ENCODE measurements at places on chromosomes 13 and 19.

GRCh38 chr19:55621673-55622231 lies 2.6 kb downstream of the ZNF784 start:
- DNase-seq: no peak

DNA sequence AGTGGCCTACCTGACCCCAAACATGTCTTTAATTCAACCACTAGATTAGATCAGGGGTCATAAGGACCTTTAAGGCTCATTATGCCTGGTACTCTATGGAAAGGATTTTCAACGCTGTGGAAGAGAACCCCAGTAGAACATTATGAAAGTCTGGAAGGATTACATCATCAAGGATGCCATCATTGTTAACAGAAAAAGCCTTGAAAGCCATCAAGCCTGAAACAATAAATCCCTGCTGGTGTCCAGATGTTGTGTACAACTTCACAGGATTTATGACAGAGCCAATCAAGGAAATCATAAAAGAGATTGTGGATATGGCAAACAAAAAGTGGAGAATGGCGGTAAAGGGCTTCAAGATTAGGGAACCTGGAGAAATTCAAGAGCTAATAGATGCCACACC lies 59.7 kb downstream of the NAA16 start:
- no peak for DNase-seq

DNA sequence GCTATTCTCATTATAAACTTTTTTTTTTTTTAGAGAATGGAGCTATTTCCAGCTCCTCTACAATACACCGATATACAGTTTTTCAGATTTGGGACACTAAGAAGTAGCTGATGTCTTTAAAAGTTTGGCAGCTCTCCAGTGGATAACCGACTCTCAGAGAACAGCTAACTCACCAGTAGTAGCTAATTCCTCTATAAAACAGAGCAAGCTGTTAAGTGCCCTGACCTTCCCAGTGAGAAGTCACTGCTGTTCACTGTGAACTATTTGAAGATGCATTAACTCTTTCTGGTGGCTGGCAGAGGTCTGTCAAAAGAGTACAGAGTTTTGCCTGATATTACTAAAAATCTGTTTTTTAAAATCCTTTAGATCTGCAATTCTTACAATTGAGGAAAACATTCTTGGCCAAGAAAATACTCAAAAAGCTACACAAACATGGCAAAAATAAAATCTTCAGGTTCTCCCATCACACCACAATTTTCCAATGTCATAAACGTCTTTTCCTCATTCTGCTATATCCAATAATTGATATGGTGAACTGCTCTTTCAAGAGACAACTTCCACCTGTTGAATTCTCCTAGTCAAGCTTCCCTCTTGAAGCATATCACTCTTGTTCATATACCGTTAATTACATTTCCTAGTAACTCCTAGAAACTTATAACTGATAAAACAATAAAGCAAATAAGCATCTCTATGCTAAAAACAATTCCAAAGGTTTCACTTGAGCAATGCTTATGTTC lies 44.2 kb downstream of the TBC1D4 start:
- DNase-seq: no peak

DNA sequence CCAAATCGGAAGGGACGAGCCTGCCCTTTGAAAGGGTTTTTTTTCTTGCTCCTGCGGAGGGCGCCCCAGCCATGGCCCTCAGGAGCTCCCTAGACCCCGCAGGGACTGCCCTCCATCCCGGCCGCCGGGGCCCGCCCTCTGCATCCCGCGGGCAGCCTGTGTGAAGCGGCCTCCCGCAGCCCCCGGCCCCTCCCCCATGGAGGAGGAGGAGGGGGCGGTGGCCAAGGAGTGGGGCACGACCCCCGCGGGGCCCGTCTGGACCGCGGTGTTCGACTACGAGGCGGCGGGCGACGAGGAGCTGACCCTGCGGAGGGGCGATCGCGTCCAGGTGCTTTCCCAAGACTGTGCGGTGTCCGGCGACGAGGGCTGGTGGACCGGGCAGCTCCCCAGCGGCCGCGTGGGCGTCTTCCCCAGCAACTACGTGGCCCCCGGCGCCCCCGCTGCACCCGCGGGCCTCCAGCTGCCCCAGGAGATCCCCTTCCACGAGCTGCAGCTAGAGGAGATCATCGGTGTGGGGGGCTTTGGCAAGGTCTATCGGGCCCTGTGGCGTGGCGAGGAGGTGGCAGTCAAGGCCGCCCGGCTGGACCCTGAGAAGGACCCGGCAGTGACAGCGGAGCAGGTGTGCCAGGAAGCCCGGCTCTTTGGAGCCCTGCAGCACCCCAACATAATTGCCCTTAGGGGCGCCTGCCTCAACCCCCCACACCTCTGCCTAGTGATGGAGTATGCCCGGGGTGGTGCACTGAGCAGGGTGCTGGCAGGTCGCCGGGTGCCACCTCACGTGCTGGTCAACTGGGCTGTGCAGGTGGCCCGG lies 815 bp downstream of the MAP3K10 start:
- no peak for DNase-seq

DNA sequence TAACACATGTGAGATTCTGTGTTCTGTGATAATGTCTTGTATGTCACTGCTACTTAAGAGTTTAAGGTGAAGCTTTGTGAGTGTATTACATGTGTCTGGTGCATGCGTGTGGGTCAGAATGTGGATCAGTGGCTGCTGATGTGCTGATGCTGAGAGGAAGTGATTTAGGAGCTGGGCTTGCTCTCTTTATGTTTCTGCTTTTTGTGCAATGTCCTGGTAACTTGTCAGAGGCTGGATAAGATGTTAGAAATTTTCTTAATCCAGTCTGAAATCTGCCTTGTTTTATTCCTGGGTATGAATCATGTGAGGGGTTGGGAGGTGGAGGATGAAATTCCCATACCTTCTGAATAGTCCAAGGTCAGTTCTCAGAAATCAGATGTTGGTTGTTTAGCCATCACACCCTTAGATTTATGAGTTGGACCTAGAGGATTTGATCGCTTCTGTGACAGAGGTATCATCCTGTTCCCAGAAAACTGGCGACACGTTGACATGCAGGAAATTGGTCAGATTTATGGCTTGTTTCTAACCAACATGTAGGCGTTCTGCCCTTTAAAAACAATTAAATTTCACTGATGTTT lies 24.5 kb upstream of the CXCL17 start:
- DNase-seq: no peak

GRCh38 chr13:26719356-26719945 lies 41.1 kb downstream of the GPR12 start:
- DNase-seq: no peak

DNA sequence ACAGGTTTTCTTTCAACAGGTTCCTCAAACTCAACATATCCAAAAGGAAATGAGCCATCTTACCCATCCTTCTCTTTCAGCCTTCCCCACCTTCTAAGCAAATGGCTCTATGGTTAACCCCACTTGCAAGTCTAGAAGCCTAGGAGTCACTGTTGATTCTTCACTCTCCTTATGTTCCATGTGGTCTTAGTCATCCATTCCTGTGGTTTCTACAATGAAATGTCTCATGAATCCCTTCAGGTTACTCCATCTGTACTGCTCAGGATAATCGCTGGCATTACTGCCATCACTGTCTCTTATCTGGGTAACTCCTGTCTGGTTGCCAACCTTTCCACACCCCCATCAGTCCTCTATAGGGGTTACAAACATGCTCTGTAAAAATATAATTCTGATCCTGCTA lies 381.3 kb downstream of the ENOX1 start:
- DNase-seq: no peak

GRCh38 chr13:70253834-70254233 lies 145.6 kb upstream of the KLHL1 start:
- DNase-seq: no peak

- no peak for DNase-seq
Measured at GRCh38 chr19:1238369-1239303, 831 bp upstream of the CBARP start.

GRCh38 chr19:30047432-30047831 lies 105.4 kb downstream of the URI1 start:
- DNase-seq: no peak

- no peak for DNase-seq
Measured at GRCh38 chr19:42658076-42658475, 63.4 kb upstream of the CEACAM8 start.

GRCh38 chr19:43606569-43607229 lies 5.2 kb upstream of the SRRM5 start:
- no peak for DNase-seq

DNA sequence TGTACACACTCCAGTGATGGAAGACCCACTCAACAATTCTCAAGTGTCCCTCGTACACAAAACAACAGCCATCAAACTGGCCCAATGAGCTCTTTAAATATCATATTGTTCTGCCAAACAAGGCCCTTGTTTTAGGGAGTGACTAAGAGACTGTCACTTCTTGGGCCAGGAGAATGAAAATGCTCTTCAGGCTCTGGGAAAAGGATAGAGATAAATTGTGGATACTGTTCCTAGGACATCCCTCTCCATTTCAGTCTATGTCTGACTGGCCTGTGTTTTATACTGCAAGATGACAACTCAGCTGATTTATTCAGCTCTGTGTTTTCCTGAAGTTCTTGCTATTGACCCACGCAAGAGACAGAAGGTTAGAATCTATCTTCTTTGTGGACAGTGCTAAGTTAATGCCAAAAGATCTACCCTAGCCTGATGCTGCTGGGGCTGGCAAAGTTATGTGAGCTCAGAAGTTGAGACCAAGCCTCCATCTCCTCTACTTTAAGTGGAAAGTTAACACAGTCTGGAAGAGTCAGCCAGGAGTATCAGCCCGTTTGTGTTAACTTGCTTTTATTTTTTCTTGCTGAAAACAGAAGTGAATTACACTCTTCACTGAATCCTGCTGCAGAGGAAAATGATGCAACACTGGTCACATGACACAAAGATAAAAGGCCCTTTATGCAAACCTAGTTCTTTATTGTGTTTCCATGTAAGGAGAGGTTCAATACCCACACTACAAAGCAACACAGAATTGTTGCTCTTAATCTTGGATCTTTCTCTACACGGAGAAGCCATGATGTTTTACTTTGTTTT lies 14.6 kb downstream of the FRY start:
- DNase-seq: no peak

- no peak for DNase-seq
Measured at GRCh38 chr19:610071-610800, 20.6 kb downstream of the HCN2 start.

DNA sequence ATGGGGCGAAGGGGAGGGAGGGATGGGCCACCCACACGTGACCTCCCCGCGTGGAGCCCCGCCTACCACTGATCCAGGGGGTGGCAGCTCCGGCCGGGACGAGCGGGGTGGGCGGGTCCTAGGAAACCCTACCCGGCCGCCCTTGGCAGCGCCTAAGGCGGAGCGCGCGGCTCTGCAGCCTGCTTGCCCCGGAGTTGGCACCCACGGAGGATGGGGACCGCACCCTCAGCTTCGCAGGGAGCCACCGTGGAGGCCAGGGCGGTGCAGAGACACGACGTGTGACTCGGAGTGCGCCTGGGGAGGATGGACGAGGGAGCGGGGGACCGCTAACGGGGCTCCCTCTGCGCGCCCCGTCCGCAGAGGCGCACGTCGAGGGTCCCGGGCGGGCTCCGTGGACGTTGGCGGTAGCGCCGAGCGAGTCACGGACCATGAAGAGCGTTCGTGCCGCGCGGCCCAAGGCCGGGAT lies at the start of gene RGS9BP:
Gene RGS9BP, plus strand, starts transcription at position 129 of the 466 bp plus-strand sequence. CDS start 416 bp downstream, outside the sequence.
- DNase-seq: peak; percentile 28

DNA sequence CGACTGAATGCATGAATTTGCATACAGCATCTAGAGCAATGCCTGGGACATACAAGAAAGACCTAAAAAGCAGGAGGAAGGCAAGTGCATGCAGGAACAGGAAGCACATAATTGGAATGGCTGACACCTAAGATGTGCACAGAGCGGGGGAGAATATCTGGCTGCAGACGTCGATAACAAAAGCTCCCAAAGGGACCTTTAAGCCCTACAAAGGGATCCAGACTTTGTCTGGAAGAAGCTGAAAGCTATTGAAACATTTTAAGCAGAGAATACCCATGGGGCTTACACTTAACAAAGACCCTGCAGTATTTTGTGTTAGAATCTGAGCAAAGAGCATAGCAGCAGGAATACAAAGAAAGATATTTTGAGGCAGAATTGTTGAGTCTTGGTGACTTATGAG lies 107.4 kb upstream of the CLDN10 start:
- DNase-seq: no peak

- no peak for DNase-seq
Measured at GRCh38 chr13:105670179-105670990, 865.1 kb downstream of the EFNB2 start.

DNA sequence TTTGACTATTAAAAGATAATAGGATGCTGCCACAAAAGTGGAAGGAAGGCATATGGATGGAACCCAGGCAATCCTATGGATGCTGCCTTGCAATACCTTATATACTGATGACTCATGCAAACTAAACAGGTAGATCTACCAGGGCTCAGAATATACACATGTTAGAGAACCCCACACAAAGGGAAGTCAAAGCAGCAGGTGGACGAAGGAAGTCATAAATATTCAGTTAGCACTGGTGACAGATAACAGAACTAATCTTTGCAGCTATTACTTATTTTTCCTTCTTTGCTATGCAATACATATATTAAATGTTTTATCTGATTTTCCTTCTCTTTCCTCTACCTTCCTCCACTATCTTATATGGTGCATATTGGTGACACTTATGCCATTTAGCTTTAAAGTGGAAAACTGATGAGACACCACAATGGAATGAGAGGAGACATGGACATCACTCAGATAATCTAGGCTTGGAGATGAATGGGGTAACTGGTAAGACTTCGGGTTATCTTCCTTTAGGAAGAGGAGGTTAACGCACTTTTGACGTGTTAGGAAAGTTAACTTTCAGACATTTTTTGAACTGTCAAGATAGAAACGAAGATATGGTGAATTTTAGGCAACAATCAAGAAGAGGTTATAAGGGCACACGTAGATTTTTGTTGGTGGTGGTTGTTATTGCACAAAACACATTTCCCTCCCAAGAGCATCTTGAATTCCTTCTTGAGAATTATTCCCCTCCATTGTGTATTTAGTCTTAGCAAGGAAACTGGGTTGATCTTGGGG lies 39.8 kb upstream of the MBNL2 start:
- no peak for DNase-seq

GRCh38 chr19:13880059-13881043 lies 3.4 kb downstream of the NANOS3 start:
- peak; percentile 96 for DNase-seq

DNA sequence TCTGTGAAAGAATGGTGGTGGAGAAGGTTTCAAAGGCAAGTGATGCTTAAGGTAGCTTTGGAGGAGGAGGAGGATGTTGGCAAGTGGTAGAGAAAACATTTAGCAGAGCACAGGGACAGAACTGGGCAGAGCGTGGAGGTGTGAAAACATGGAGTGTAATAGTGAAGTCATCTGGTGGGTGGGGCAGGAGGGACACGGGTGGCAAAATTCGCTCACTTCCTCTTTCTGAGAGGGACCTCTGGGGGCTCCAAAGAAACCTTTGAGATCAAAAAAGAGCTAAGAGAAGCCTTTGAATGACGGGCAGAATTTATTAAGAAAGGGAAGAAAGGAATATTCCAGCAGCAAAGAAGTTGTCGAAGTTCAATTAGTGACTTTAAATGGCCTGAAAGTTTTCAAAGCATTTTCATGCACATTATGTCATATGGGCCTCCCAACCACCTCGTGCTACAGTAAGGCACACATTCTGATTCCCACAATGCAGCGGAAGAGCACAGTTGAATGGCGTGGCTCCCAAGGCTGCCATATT lies 82.8 kb downstream of the STARD13 start:
- no peak for DNase-seq

All from stimulated activated CD8-positive, alpha-beta memory T cell treated with anti-CD3 and anti-CD28 coated beads, Interleukin-4, amount 100 ng/mL, for 1 hour (primary cell).